Activated T-helper 17 cell treated with anti-CD3 and anti-CD28 coated beads, Interleukin-2, amount 50 U/mL, for 72 hours (primary cell): ENCODE measurements at places on chromosomes 16 and 17.

GRCh38 chr17:49397586-49397985, 17.1 kb downstream of the PHB1 start:
- no peak for ATAC-seq

DNA sequence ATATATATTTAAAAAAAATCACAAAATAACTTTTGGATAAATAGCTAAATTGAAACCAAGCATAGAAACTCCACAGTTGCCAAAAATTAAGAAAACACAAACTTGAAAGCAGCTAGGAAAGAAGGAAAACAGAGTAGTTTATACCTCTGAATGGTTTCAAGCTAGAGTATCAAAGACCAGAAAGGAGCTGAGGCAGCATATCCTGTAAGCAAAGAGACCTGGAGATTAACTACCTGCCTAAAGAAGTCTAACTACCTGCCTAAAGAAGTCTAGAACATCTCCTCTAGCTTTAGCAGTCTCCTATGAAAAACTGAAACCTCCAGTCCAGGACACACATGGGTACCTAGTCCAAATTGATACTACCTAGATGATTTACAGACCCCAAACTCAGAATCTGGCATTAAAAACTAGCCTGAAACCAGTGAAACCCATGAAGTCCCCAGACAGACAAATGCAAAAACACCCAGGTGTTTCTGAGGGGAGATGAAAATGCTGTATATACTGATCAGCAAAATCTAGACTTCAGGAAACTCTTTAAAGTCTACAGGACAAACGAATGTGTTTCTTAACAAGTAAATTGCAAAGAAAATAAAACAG, 17.6 kb downstream of the APPBP2 start:
- no peak for ATAC-seq

DNA sequence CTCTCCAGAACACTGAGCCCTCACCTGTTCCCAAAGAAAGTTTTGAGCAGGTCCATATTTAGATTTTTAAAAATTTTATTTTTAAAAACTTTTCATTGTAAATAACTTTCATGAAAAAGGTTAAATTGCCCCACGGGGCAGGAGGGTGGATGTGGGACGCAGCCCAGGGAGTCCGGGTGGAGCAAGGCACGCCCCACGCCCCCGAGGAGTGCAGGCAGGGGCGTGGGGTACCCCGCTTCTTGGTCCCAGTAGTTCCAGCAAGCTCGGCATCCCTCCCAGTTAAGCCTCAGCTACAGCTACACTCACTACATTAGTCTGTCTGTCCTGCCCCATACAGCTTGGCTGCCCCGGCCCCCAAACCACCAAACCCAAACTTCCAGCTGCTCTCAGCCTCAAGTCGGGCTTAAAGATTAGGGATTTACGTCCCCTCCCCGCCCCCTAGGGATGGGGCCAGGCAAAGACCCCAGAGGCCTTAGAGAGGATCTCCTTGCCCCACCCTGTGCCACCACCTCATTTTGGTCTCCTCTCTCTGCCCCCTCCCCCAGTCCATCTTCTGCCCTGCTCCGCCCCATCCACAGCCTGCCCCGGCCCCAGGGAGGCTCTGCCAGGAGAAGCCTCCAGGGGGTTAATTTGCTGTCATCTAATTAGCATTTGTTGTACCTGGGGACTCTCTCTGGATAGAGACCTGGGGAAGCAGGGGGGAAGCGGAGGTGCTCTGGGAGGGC, 4.6 kb downstream of the FOXJ1 start:
- ATAC-seq: no peak

DNA sequence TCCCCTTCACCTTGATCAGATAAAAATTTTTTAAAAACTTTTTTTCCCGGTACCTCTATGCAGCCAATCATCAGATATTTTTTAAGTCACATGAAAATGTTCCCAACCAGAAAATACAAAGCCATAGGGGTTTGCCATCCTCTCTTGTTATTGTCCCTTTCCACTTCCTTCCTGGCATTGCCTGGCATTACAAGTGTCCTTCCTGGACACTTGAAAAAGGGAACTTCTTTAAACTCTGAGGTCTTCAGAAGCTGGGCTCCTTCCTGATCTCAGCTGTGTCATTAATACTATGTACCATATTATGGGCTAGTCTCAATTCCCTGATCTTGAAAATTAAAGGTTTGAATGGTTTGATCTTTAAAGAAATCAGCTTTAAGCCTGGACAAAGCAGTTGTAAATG, 64.9 kb downstream of the TEX14 start:
- ATAC-seq: no peak

GRCh38 chr17:41521574-41522261, 3.0 kb upstream of the KRT15 start:
- no peak for ATAC-seq

- ATAC-seq: no peak
These were observed 72.5 kb downstream of the CMIP start for GRCh38 chr16:81517150-81517499.

DNA sequence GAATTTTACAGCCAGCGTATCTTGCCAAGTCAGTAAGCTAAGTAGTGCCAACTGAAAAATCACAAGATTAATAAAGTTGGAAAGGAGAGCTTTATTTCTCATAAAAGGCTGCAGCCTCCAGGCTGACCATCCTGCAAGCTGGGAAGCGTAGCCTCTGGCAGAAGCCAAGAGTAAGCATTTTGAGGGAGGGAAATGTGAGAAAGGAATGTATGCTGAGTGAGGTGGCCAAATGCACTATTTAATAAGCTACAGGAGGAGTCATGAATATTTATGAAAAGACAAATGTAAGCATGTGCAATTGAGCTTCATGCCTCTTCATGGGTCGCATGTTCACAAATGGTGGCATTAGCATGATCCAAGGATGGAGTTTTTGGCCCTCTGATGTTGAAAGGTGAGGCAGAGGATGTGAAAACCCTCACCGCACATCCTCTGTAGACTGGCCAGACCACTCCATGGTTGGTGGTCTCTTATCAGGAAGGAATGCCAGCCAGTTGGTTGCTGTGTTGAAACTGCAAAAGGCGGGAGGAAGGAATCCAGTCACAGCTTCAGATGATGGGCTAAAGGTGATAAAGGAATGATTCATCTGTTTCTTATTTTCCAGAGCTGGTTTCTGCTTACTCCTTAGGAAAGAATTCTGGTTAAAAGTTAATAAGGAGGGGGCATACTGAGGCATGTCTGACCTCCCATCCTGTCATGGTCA, 9.2 kb downstream of the KRT33B start:
- no peak for ATAC-seq

GRCh38 chr17:79113699-79114457, 39.3 kb downstream of the ENGASE start:
- no peak for ATAC-seq

DNA sequence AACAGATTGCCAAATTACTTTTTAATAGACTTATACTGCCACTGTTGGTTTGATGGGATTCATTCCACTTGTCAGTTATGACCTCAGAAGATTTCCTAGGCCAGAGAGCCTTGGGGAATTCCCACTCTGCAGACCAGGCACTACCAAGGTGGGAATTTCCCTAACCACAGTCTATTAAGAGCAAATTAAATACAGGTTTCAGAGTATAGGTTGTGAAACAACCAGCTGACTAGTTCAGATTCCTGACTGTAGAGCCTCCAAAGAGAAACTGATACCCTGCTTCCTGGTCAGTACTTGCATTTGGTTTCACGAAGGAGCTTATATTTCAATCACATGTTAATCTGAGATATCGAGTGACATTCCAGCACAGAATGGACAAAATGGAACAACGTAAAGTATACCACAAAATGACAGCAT, 186.5 kb downstream of the STX8 start:
- ATAC-seq: peak; percentile 95

DNA sequence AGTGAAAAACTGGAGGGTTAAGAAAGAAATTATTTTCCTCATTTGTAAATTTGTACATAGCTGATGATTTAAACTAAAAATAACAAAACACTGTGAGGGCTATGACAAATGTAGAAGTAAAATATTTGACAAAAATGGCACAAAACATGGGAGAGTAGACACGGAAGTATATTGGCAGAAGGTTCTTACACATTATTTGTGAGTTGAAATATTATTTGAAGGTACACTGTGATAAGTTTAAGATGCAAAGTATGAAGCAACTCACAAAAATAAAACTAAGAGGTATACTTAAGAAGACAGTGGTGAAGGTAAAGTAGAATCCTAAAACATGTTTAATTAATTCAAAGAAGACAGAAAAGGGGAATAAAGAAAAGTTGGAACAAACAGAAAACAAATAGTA, 34.6 kb downstream of the BRIP1 start:
- ATAC-seq: no peak

- ATAC-seq: no peak
These were observed 211.7 kb downstream of the SEC14L1 start for GRCh38 chr17:77352441-77352840.

DNA sequence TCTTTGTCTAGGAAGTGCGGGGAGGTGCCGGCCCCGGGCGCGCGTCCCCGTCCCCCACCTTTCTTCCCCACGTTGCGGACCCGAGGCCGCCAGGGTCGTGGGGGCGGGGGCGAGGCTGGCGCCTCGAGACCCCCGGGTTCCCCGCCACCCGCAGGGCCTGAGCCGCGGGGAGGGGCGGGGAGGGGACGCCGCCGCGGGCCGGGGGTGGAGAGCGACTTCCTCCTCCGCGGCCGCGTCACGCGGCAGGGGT, 1.8 kb upstream of the ACTG1 start:
- no peak for ATAC-seq

- ATAC-seq: no peak
These were observed 120.3 kb downstream of the KATNIP start for GRCh38 chr16:27670071-27670810.

DNA sequence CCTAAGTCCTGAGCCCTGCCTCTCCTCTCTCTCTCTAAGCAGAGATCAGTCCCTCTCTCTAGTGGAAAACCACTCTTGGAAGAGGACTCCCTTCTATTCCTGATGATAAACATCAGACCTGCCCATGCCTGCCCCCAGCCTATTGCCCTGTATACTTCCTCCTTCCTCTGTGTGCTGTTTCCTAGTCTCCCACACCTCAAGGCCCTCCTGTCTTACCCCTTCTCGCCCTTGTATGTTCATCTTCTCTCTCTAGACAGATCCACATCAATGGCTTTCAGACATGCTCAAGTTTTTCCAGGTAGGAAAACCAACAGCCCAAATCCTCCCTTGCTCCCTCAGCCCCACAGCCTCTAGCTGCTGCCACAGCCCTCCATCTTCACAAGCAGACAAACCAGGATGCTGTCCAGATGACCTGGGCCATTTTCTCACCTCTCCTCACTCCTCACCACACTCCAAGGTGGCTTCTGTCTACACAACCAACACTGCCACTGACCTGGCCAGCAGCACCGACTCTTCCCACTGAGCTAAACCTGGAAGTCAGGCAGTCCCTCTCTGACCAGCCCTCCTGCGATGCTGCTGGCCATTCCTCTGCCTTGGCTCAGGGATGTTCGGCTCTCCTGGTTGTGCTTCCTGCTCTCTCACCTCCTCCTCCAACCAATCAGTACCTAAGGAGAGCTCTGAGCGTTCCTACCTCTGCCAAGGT, 36.3 kb downstream of the MARF1 start:
- no peak for ATAC-seq

GRCh38 chr17:73064084-73064938, 28.2 kb downstream of the SLC39A11 start:
- ATAC-seq: no peak

DNA sequence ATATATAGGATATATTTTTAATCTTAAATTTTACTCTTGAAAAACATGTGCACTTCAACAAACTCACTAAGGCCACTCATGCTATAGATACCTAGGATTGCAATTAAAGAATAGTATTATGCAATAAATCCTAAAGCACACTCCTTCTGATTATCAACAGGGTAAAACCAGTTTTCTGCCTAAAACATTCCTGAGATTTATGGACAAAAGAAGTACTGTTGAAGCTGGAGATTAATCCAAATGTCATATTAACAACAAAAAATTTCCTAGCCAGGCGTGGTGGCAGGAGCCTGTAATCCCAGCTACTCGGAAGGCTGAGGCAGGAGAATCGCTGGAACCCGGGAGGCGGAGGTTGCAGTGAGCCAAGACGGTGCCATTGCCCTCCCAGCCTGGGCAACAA, 21.4 kb downstream of the CHCT1 start:
- no peak for ATAC-seq

DNA sequence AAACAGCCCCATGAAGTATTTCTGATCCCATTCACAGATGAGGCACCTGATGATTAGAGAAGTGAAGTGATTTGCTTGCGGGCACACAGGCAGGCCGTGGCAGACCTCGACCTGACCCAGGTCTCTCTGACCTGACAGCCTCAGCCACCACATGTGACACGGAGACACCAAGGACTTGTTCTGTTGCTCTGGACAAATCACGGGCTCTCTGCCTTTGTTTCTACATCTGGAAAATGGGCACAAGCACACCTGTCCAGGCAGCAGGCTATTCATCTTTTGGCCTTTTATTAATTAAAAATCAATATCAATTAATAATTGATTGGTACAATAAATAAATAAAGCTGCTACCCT, 3.4 kb downstream of the MAP3K14 start:
- no peak for ATAC-seq

- peak; percentile 47 for ATAC-seq
These were observed 24.9 kb upstream of the CRYM start for GRCh38 chr16:21302898-21303528.

GRCh38 chr17:5562661-5563360, 21.5 kb downstream of the NLRP1 start:
- no peak for ATAC-seq

- no peak for ATAC-seq
These were observed 1.6 kb downstream of the CYGB start for GRCh38 chr17:76535788-76536510.

GRCh38 chr17:73232587-73233373, 28.9 kb downstream of the CPSF4L start:
- peak; percentile 44 for ATAC-seq

GRCh38 chr16:9429646-9430330, 338.3 kb downstream of the HAPSTR1 start:
- ATAC-seq: no peak

- no peak for ATAC-seq
These were observed 570 bp downstream of the NR1D1 start for GRCh38 chr17:40099619-40100418.

DNA sequence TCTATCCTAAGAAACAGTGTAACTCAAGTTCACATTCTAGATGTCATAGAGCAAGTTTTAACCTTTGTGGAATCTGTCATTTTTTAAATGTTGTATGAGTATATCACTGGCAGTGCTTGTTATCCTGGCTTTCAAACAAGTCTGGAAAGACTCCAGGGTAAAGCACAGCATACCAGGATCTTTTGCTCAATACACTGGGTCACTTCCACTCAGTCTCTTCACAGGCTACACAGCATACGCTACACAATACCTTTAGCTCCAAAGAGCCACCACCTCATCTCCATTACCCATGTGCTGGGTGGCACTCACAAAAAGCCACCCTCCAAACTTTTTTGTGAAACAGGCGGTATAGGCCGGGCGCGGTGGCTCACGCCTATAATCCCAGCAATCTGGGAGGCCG, 69.5 kb downstream of the PARN start:
- no peak for ATAC-seq

DNA sequence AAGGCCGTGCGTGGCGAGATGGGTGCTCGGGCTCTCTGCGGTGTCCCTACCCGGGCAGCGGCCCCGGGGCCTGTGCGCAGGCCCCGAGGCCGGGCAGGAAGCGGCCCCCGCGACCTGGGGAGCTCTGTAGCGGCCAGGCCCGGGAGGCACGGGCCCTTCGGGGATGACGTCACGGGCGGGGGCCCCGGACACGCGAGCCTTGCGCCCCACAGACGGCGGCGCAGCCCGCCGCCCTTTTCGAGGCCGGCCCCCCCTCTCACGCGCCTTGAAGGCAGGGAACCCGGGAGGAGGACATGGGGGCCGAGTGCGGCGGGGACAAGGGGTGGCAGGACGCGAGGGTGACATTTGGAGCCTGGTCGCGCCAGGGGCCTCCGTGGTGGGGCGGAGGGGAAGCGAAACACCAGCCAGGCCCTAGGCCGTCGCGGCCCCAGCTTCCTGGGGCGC, 1.1 kb downstream of the RAI1 start:
- ATAC-seq: peak; percentile 70
